Mesothelial cell of epicardium (in vitro differentiated cells): ENCODE measurements at places on chromosomes 1 and 21. TPM values are rescaled to one million over a fixed set of nuclear protein-coding genes. Genes with fewer than 3 reads are reported as not detected.
A peak's percentile ranks its signal among the peaks of the same experiment; 100 is the strongest.

GRCh38 chr1:83512373-83513193, 486.3 kb downstream of the TTLL7 start:
- H3K4me1 ChIP-seq: peaks cover 57% of the 10 kb centered on the region
- no peaks in the 10 kb centered on the region for H3K36me3 ChIP-seq
- H3K27ac ChIP-seq: no peak overlapping the region

GRCh38 chr1:178494569-178494971, 2.2 kb downstream of the CLEC20A start:
- no peaks in the 10 kb centered on the region for H3K36me3 ChIP-seq
- H3K27ac ChIP-seq: no peak overlapping the region
- H3K27me3 ChIP-seq: no peaks in the 10 kb centered on the region
- no peak for DNase-seq
- no peaks in the 10 kb centered on the region for H3K4me1 ChIP-seq
- H3K4me3 ChIP-seq: no peak overlapping the region

GRCh38 chr1:236400061-236400603, 6.0 kb downstream of the EDARADD start:
- peaks cover 6% of the 10 kb centered on the region for H3K27me3 ChIP-seq
- no peak overlapping the region for H3K4me3 ChIP-seq
- H3K4me1 ChIP-seq: peaks cover 22% of the 10 kb centered on the region
- DNase-seq: no peak

GRCh38 chr1:211487082-211487481, 4.9 kb downstream of the RD3 start:
- DNase-seq: no peak
- H3K27ac ChIP-seq: no peak overlapping the region
- peaks cover 10% of the 10 kb centered on the region for H3K4me1 ChIP-seq
- H3K36me3 ChIP-seq: no peaks in the 10 kb centered on the region
- H3K4me3 ChIP-seq: no peak overlapping the region
- no peaks in the 10 kb centered on the region for H3K27me3 ChIP-seq

DNA sequence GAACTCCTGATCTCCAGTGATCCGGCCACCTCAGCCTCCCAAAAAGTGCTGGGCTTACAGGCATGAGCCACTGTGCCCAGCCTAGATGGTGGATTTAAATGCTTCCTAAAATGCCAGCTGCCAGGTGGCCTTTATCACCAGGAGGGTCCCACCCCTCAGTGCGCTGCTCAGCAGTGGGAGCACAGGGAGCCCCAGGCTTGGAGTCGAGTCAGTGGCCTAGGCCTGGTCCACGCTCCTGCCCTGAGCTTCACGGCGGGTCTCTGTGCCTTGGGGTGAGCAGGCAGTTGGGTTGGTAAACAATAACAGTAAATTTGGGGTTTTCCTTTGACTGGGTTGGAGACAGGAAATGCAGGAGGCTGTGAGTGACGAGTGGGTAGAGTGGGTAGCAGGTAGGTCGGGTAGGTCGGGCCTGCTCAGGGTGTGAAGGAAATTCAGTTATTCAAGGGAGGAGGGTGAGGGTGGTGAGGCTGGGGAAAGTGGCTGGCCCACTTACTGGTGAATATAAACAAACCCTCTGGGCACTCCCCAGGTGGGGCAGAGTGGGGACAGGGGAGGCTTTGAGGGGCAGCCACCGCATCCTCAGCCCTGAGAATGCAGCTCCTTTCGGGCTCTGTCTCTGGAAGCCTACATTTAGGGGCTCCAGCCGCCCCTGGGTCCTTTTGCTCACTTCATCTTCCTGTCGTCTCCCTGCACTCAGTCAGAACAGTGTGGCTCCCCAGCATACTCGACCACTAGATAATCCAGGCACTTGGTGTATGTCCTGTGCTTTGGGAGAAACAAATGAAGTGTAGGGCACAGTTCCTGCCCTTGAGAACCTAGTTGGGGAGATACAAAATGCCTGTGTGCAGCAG, 33.5 kb upstream of the IL19 start:
- H3K27me3 ChIP-seq: no peaks in the 10 kb centered on the region
- H3K27ac ChIP-seq: no peak overlapping the region
- H3K4me1 ChIP-seq: no peaks in the 10 kb centered on the region
- peaks cover 9% of the 10 kb centered on the region for H3K36me3 ChIP-seq
- H3K4me3 ChIP-seq: no peak overlapping the region

GRCh38 chr1:245583575-245584330, 429.0 kb downstream of the KIF26B start:
- H3K27me3 ChIP-seq: peaks cover 7% of the 10 kb centered on the region
- peaks cover 35% of the 10 kb centered on the region for H3K4me1 ChIP-seq
- peaks cover 5% of the 10 kb centered on the region for H3K36me3 ChIP-seq

GRCh38 chr1:230822092-230822581, 46.2 kb downstream of the C1orf198 start:
- H3K4me3 ChIP-seq: no peak overlapping the region
- H3K27me3 ChIP-seq: no peaks in the 10 kb centered on the region
- H3K4me1 ChIP-seq: peaks cover 24% of the 10 kb centered on the region
- DNase-seq: no peak

DNA sequence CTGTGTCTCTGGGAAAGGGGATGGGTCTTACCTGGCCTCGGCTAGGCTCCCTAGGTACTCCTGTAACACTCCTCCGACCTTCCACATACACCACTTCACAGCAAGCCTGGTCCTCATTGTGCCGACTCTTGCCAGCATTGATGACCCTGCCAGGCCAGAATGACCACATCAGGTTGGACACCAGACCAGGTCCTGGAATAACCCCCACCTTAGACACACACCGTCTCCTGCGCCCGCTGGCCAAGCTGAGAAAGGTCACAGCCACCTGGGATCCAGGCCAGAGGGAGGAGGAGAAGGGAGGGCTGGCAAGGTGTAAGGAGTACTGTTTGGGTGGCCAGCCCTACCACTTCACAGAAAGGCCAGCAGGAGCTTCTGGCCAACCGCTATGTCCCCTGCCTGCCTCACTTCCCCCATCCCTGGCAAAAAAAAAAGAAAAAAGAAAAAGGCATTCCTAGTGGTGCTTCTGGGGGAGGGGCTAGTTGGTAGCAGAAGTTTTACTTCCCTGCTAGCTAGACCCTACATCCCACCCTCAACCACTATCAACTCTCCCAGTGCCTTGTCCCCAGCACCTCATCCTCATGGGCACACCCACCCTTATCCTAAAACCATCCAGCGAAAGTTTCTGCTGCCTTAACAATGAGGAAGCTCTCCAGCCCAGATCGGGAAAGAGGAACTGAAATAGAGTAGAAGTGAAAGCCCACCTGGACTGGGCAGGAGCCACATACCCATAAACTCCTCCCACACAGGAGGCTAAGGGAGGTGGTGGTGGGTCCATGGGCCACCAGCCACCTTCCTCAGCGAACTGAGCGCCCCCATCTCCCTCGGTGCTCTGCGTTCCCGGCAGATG, 1.4 kb downstream of the PPM1J start:
- H3K36me3 ChIP-seq: no peaks in the 10 kb centered on the region
- DNase-seq: no peak
- H3K27me3 ChIP-seq: peaks cover 34% of the 10 kb centered on the region
- H3K4me3 ChIP-seq: peak overlapping the region; percentile 79
- no peak overlapping the region for H3K27ac ChIP-seq
- H3K4me1 ChIP-seq: peaks cover 18% of the 10 kb centered on the region

- H3K36me3 ChIP-seq: no peaks in the 10 kb centered on the region
- H3K27me3 ChIP-seq: peaks cover 35% of the 10 kb centered on the region
- H3K4me3 ChIP-seq: no peak overlapping the region
- no peak overlapping the region for H3K27ac ChIP-seq
- DNase-seq: peak; percentile 86
- no peaks in the 10 kb centered on the region for H3K4me1 ChIP-seq
Measured at GRCh38 chr1:18256282-18257235, 149.0 kb downstream of the IGSF21 start.

DNA sequence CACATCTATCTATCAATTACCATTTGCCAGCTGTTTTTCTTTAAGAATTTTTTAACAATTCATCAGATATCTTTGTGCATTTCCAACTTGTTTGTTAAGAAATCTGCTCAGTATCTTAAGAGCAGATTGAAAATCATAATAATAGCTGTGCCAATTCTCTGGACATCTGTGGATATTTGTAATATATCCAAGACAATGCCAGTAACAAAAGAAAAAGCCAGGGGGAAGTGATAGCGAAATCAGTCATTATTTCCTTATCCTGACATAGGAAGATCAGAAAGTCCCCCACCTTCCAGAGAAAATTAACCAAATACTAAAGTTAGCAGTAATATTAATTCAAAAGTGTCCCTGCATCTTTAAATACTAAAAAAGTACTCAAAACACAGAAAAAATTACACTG, 217.1 kb downstream of the RERE start:
- no peak overlapping the region for H3K4me3 ChIP-seq
- peak overlapping the region; percentile 10 for H3K27ac ChIP-seq
- peaks cover 3% of the 10 kb centered on the region for H3K36me3 ChIP-seq

GRCh38 chr1:22323846-22324504, 127.7 kb upstream of the ZBTB40 start:
- no peaks in the 10 kb centered on the region for H3K36me3 ChIP-seq
- H3K27ac ChIP-seq: peak overlapping the region; percentile 82
- H3K27me3 ChIP-seq: no peaks in the 10 kb centered on the region
- H3K4me3 ChIP-seq: no peak overlapping the region
- peaks cover 82% of the 10 kb centered on the region for H3K4me1 ChIP-seq

DNA sequence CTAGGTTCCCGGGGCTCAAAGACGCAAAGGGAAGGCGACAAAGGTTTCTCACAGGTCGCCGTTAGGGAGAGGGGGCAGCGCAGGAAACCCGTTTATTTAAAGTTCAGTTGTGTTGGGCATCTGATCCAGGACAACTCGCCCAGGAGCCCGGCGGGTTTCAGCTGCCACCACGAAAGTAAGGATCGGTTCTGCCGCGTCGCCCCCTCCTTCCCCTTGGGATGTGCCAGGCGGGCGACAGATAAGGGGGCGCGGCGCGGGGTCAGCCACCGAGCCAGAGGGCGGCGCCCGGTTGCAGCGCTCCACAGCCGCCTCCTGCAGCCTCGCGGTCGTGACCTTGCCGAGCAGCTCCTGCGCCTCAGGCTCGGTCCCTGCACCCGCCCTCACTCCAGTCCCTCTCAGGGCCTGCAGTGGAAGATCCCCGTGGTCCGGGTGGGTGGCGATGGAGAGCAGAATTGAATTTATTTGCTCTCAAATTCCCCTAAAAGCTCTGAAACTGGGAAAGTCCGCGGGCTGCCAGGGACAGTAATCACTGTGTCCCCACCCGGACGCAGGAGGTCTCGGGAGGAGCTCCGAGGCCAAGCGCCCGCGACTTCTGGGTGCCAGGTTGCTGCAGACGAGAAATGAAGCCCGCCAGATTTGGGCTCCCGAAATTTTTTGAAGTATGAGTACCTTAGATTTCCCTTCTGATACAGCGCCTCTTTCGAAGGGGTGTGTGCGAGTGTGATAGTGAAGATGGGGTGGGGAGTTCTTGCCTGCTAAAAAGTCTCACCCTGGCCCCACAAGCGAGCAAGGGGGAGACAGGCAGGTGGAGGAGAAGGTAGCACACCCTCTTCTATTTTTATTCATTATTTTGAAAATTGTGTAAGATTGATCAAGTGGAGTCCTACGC, 28.4 kb upstream of the NFIA start:
- H3K27ac ChIP-seq: peak overlapping the region; percentile 96
- peaks cover 66% of the 10 kb centered on the region for H3K4me1 ChIP-seq
- peak overlapping the region; percentile 83 for H3K4me3 ChIP-seq
- H3K27me3 ChIP-seq: no peaks in the 10 kb centered on the region
- no peak for DNase-seq

- H3K27ac ChIP-seq: peak overlapping the region; percentile 26
- peaks cover 7% of the 10 kb centered on the region for H3K4me1 ChIP-seq
- no peak overlapping the region for H3K4me3 ChIP-seq
- no peak for DNase-seq
Measured at GRCh38 chr1:180270530-180271271, 40.6 kb downstream of the LHX4 start.

- no peak overlapping the region for H3K4me3 ChIP-seq
- DNase-seq: no peak
- H3K27me3 ChIP-seq: no peaks in the 10 kb centered on the region
Measured at GRCh38 chr1:167924102-167924501, 10.2 kb upstream of the ADCY10 start.

GRCh38 chr1:56133522-56134472, 445.6 kb downstream of the PLPP3 start:
- no peaks in the 10 kb centered on the region for H3K36me3 ChIP-seq
- H3K4me3 ChIP-seq: no peak overlapping the region
- no peak overlapping the region for H3K27ac ChIP-seq
- peaks cover 15% of the 10 kb centered on the region for H3K4me1 ChIP-seq

DNA sequence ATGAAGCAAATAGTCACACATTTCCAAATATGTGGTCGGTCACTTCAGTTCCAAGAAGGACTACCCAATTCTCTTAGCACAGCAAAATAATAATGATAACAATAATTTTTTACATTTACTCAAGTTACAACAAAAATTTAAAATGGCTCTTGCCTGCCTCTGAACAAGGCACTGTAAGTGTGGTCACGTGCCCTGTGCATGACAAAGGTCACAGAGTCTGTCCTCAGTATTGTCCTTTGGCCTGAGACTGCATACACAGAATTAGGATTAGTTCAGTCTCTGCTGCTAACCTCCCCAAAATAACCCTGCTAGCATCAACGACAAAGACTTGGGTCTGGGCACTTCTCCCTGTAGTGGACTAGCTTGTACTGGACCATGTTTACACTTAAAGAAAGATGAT, 297.1 kb upstream of the DUSP10 start:
- no peaks in the 10 kb centered on the region for H3K36me3 ChIP-seq
- H3K4me1 ChIP-seq: peaks cover 11% of the 10 kb centered on the region
- no peak overlapping the region for H3K27ac ChIP-seq

GRCh38 chr1:245687152-245687635, 532.4 kb downstream of the KIF26B start:
- no peak overlapping the region for H3K27ac ChIP-seq
- peaks cover 13% of the 10 kb centered on the region for H3K36me3 ChIP-seq
- no peaks in the 10 kb centered on the region for H3K27me3 ChIP-seq
- no peak overlapping the region for H3K4me3 ChIP-seq
- DNase-seq: no peak
- H3K4me1 ChIP-seq: peaks cover 35% of the 10 kb centered on the region

Gene PCP4L1
- 0.25 TPM in 1 of 3 replicates, not detected in the others for total RNA-seq

Gene CD101
- 3.7 to 5.6 TPM (median 4.1 TPM) in 3 replicates for total RNA-seq

Gene OVAAL
- not detected in 3 replicates for total RNA-seq

Gene SHISA4
- total RNA-seq: 8.3 to 11.5 TPM (median 9.8 TPM) in 3 replicates

Gene AIM2
- 0.27 to 0.96 TPM (median 0.61 TPM) in 3 replicates for total RNA-seq

Gene IFNAR2
- 19.4 to 20.7 TPM (median 20.3 TPM) in 3 replicates for total RNA-seq

Gene FAM78B
- total RNA-seq: 0.07 to 0.16 TPM in 2 of 3 replicates, not detected in the other

Gene SYT2
- total RNA-seq: 3.1 to 3.3 TPM (median 3.1 TPM) in 3 replicates

Gene CD84
- not detected in 3 replicates for total RNA-seq

Gene FCAMR
- not detected in 3 replicates for total RNA-seq

Gene CDC20
- total RNA-seq: 32.0 to 33.4 TPM (median 32.4 TPM) in 3 replicates

Gene UMODL1
- not detected in 3 replicates for total RNA-seq

Gene PLEKHN1
- 33.6 to 36.0 TPM (median 34.4 TPM) in 3 replicates for total RNA-seq

Gene CLIC6
- total RNA-seq: 1.4 to 1.7 TPM (median 1.5 TPM) in 3 replicates

Gene ANKRD65
- total RNA-seq: 10.9 to 12.3 TPM (median 11.3 TPM) in 3 replicates

Gene IQGAP3
- 13.9 to 17.6 TPM (median 15.3 TPM) in 3 replicates for total RNA-seq

Gene SLC6A17
- total RNA-seq: 1.4 to 1.6 TPM (median 1.6 TPM) in 3 replicates

Gene PGLYRP3
- not detected in 3 replicates for total RNA-seq
